ENCODE measurements at places on chromosomes 2 and 18. TPM values are rescaled to one million over a fixed set of nuclear protein-coding genes. Genes with fewer than 3 reads are reported as not detected.

DNA sequence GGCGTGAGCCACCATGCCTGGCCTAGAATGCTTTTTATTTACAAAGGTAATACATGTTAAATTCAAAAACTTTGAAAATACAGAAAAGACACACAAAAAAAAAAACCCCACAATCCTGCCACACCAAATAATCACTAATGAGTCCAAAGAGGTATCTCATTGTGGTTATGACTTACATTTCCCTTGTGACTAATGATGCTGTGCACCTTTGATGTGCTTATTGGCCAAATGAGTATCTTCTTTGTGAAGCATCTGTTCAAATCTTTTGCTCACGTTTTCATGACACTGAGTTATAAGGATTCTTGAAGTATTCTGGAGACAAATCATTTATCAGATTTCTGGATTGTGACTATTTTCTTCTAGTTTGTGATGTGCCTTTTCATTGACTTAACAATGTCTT is 6.4 kb upstream of the NLRC4 start:
- no peak for DNase-seq

The ASAP2 gene
- total RNA-seq = not detected

DNA sequence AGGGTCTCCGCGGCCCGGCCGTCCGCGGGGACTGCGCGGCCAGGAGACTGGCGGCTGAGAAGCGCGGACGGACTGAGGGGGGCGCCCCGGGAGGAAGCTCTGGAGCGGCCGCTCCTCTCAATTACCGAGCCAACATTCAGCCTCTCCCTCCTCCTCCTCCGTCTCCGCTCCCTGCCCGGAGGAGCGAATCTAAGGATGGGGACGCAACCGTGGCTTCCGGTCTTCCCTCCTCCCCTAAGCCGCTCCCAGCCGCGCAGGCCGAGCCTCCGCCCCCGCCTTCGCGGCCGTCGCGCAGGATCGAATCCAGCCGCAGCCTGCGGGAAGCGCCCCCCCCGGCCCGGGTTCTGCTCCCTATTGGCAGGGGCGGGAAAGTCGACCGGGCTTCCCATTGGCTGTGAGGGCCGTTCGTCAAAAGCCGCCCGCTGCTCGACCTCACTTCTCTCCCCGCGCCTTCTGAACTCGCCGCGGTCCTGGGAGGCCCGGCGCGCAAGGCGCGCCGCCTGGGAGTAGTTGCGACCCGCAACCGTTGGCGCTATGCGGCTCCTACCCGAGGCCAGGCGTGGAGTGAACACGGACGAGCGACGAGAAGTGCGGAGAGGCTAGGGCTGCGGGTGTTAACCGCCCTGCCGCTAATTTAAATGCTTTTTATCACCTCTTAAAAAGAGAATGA is at the start of gene HNRNPLL:
Gene HNRNPLL (minus strand): TSS at position 197 of the 670 bp plus-strand sequence. CDS start 302 bp downstream, outside the sequence.
- DNase-seq = peak; percentile 96

The CFAP221 gene
- total RNA-seq = not detected

- no peak for DNase-seq
Measured at GRCh38 chr2:180050246-180050645, 43.1 kb upstream of the CWC22 start.

DNA sequence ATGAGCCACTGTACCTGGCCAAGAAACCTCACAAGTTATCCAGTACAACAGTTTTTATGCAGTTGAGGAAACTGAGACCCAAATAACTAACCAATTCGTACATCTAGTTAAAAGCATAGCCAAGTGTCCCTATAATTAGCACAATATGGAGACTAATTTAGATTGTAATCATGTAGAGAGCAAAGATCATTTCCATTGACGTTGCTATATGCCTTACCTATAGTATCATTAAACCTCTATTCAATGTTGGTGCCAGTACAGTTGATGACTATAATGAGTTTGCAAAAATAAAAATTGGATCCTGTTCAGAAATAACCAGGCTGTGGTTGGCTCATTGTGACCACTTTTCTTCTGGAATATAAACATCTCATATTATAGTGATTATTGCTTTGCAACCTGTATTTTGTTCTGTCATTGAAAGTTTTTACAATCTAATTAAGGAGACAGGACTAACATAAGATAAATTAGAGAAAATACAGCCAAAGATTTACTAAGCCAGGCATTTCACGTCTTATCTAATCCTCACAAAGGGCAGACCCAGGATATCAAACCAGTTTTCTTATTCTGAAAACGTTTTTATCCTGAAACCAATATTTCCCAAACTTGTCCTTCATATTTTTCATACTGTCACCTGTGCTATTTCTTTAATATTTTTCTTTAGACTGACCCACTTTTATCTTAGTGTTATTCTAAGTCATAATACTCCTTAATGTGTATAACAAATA is 130.0 kb upstream of the STON1 start:
- no peak for DNase-seq

GRCh38 chr2:179812501-179812900 is 48.9 kb downstream of the ZNF385B start:
- DNase-seq = no peak

- no peak for DNase-seq
Measured at GRCh38 chr18:8611916-8612576, 2.8 kb downstream of the RAB12 start.

The DPP10 gene
- not detected for total RNA-seq
